ENCODE measurements at places on chromosomes 7 and 10. TPM values are rescaled to one million over a fixed set of nuclear protein-coding genes. Genes with fewer than 3 reads are reported as not detected.

PPRC1 gene
- total RNA-seq = 14.3 TPM

EIF5AL1 gene
- total RNA-seq = 0.05 TPM

TUBAL3 gene
- total RNA-seq = not detected

CALHM1 gene
- not detected for total RNA-seq

UPK3BL2 gene
- total RNA-seq = 2.8 TPM

CRYGN gene
- not detected for total RNA-seq

GALNT17 gene
- 78.1 TPM for total RNA-seq

GRID2IP gene
- total RNA-seq = not detected

SKAP2 gene
- 8.0 TPM for total RNA-seq

LAMTOR4 gene
- total RNA-seq = 99.4 TPM

C10orf53 gene
- total RNA-seq = not detected

BHLHA15 gene
- not detected for total RNA-seq

CLDN4 gene
- not detected for total RNA-seq

AKR1D1 gene
- total RNA-seq = not detected

LRRD1 gene
- total RNA-seq = not detected

PNLIPRP3 gene
- total RNA-seq = not detected

PITX3 gene
- total RNA-seq = 1.8 TPM

OPALIN gene
- not detected for total RNA-seq

SNX8 gene
- 18.8 TPM for total RNA-seq

CPVL gene
- total RNA-seq = 50.6 TPM

DGKB gene
- 0.38 TPM for total RNA-seq

SEC31B gene
- 8.2 TPM for total RNA-seq

CCM2 gene
- total RNA-seq = 38.7 TPM
